Activated CD4-positive, alpha-beta T cell treated with anti-CD3 and anti-CD28 coated beads, Interleukin-2, amount 50 U/mL, for 1 hour (primary cell): ENCODE measurements at places on chromosomes 7 and 10.

DNA sequence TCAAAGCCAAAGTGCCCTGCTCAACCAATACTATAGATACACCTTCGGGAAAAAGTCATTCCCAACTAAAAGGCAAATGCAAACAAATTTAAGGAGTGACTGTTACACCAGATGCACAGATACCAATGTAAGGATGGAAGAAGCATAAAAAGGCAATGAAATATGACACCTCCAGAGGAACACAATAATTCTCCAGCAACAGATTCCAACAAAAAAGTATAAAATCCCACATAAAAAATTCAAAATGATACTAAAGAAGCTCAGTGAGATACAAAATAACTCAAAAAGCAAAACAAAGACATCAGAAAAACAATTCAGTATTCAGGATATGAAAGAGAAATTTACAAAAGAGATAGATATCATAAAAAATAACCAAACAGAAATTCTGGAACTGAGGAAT lies 44.1 kb upstream of the ASAH2 start:
- no peak for DNase-seq

- DNase-seq = no peak
Observed at GRCh38 chr7:23356726-23357125, 57.6 kb downstream of the MALSU1 start.

DNA sequence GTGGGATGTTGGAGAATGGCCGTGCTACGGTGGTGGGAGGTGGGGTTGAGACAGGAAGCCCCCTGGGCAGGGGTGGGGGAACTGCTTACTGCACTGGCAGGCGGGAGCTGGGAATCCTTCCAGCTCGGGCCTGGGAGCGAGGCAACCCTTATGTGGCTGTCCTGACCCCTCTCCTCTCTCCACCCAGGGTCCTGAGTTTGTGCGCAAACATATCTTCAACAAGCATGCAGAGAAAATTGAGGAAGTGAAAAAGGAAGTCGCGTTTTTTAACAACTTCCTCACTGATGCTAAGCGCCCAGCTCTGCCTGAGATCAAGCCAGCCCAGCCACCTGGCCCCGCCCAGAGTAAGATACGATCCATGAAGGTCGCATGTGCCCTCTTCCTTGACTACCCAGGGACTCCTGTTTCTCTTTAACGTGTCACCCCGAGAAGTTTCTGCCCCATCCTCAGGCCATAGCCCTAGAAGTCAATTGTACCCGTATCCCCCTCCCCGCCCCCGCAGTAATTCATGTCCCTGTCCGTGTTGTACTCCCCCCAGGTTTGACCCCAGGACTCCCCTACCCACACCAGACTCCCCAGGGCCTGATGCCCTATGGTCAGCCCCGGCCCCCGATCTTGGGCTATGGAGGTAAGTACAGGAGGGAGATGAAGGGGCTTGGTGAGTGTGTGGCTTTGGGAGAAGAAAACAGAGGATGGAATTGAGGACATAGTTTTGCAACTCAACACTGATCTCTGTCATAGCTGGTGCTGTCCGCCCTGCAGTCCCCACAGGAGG lies 1.8 kb downstream of the UFSP1 start:
- DNase-seq = peak; percentile 52

GRCh38 chr10:84392181-84392580 lies 63.8 kb downstream of the CCSER2 start:
- no peak for DNase-seq

DNA sequence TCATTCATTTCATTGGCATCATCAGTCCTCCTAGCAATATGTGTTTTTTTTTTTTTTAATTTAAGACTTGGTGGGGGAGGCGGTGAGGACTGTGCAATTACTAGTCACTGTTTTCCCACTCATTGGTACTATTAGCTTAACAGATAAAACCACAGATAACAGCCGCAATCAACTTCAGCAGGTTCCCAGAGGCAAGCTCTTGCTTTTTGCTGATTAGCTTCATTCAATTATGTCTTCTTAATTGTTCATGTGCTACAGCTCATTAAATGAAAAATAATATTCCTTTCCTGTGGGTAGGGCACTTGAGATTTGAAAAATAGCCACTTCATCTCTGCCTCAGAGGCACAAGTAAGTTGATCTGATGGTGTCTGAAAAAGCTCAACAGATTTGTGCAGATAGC lies 215.5 kb downstream of the PCDH15 start:
- DNase-seq = no peak

DNA sequence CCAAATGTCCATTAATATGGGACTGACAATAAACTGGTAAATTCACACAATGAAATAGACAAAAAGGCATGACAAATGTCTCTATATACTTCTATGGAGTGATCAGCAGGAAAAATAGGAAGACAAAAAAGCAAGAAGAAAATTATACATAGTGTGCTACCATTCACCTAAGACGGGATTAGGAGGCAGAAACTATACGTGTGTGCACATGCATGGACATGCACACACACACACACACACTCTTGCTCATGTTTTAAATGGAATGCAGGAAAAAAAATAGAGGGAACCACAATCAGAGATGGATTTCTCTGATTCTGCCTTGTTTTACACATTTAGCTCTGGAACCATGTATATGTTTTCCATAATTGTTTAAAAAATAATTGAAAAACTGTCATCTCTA lies 119.0 kb downstream of the ZFAND4 start:
- DNase-seq = no peak

- DNase-seq = no peak
Observed at GRCh38 chr10:104923501-104923900, 282.4 kb downstream of the SORCS3 start.

DNA sequence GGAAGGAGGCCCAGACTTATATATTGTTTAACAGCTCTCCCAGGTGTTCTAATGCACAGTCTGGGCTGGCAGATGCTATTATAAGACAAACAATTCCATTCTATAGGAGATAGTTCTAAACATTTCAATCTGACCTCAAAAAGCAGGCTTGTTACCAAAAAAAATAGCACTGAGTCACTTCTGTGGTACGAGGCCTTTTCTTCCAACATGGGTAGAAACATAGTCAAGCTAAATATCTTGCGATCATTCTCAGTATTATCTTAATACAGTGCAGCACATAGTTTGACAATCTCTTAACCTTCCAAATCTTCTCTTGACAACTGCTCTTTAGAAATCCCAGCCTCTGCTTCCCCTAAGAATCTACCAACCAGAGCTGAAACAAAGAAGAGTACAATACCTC lies 46.6 kb upstream of the MKX start:
- no peak for DNase-seq
